ENCODE measurements at places on chromosomes 2 and 18.

DNA sequence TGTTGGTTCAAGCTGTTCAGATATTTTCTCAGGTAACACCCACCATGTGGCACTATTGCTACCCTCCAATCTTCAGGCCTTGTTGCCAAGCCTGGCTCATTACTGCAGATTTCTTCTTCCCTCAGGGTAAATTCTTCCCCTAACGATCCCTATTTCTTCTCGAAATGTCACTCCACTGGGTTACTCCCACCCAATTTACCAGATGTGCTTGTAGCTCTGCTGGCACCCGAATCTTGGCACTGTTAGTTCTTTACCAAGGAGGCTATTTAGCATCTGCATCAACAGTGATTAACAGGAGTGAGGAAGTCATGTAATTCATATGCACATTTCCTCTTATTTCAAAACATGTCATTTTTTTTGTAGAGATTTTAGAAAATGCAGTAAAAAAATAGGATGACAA is 217.1 kb upstream of the CYRIA start:
- no peak for DNase-seq

- DNase-seq, result no peak
These were observed 151.1 kb downstream of the GLI2 start for GRCh38 chr2:120886534-120887319.

DNA sequence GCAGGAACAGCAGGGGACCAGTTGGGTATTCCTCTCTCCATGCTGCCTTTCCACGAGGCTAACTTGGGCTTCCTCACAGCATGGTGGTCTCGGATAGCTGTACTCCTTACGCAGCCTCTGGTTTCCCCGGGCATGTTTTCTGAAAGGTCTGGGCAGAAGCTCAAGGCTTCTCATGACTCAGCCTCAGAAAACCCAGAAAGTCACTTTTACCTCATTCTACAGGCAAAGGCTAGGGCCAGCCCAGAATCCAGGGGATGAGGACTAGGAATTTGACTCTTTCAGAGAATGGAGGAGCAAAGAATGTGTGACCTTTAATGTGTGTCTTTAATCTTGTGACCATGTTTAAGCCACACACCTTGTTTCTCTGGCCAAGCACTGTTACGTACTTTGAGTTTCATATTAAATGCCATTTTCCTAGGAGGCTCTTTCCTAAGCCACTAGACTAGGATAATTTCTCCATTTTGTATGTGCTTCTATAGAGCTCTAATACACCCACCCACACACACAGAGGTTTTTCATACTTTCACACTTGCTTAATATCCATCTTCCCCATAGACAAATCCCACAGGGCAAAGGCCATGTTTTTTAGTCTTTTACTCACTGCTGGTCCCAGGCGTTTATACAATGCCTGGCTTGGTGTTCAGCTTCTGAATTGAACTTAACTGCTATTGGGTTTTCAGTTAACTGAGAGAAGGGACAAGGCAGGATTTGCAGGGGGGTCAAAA is 77.3 kb downstream of the LONRF2 start:
- no peak for DNase-seq

DNA sequence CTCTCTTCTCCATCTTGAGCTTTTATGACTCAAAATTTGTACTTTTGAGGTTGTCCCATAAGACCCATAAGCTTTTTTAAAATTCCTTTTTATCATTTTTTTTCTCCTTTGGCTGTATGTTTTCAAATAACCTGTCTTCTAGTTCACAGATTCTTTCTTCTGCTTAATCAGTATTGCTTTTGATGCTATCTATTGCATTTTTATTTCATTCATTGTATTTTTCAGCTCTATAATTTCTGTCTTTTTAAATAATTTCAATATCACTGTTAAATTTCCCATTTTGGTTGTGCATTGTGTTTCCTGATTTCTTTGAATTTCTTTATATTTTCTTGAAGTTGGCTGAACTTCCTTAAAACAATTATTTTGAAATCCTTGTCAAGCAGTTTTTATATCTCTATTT is 4.8 kb upstream of the XDH start:
- no peak for DNase-seq

DNA sequence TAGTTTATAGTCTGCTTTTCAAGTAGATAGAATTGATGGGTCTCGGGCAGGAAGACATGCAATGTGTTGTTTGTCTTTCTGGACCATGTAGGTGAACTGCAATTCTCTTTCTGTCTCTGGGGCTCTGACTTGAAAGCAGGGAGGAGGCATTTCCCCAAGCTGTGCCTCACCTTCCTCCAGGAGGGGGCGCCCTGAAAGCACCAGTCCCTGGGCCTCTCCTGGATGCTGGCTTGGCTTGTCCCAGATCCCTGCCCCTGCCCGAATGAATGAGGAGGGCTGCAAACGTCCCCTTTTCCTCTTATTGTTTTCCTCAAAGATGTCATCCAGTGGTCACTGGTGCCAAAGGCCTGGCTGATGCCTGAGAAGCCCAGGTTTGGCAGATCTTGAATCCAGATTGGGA is 270.6 kb downstream of the CELF4 start:
- DNase-seq, result no peak

- no peak for DNase-seq
These were observed 132.9 kb upstream of the APCDD1 start for GRCh38 chr18:10321576-10321975.

- DNase-seq, result no peak
These were observed 488.2 kb upstream of the RAB6C start for GRCh38 chr2:129491308-129491707.
